Left lung (tissue), 14 donors: ENCODE measurements at places on chromosomes 6 and 20. TPM values are rescaled to one million over a fixed set of nuclear protein-coding genes. Genes with fewer than 3 reads are reported as not detected.

The RTEL1 gene
- 22.3 TPM for total RNA-seq

The SLC17A2 gene
- total RNA-seq, result not detected

The SPATA25 gene
- 0.89 TPM for total RNA-seq

The SEL1L2 gene
- total RNA-seq, result not detected

The DEK gene
- total RNA-seq, result 73.8 TPM

The PEX7 gene
- 8.2 TPM for total RNA-seq

The CCDC28A gene
- 28.4 TPM for total RNA-seq

The MAP1LC3A gene
- total RNA-seq, result 68.8 TPM

The KCNQ2 gene
- not detected for total RNA-seq

DNA sequence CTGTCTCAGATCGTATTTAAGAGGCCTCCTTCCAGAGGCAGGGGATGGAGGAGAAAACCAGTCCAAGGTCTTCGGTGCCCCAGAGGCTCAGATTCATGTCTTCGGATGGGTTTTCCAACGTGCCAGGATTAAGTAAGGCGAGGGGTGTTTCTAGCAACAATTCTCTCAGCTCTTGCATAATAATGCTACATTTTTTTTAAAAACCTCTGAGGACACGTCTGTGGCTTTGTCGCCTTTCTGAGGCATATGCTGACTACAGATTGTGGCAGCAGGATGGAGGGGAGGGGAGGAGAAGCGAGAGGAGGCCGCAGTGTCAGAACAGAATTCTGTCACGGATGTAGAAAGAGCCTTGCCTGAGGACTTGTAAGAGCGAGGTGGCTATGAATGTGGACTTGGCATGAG is 17.7 kb upstream of the CCDC167 start:
- no peak for DNase-seq

DNA sequence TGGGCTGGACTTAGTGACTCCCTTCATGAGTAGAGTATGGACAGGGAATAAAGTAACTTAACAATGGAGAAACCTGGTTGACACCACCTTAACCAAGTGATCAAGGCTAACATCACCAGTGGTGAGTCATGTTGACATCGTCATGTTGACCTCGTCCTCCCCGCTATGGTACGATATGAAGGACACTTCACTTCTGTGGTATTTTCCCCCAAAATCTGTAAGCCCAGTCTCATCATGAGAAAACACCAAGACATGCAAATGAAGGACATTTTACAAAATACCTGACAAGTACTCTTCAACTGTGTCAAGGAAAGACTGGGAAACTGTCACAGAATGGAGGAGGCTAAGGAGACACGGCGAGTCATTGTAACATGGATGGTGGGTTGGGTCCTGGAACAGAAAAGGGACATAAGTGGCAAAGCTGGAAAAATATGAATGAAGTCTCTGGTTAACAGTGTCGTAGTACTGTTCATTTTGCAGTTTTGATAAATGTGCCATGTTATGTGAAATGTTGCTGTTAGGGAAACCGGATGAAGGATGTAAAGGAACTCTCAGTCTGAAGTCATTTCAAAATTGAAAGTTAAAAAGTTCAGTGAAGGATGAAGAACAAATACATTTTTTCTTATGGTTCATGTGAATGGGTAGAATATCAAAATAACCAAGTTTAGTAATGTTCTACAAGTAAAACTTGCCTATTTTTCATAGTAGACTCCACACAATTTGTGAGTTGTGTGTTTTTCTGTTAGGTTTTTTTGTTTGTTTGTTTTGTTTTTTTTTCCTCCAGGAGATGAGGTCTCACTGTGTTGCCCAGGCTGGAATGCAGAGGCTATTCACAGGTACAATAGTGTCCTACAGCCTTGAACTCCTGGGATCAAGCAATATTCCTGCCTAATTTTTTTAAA is 247.5 kb downstream of the TMEM242 start:
- DNase-seq, result no peak

DNA sequence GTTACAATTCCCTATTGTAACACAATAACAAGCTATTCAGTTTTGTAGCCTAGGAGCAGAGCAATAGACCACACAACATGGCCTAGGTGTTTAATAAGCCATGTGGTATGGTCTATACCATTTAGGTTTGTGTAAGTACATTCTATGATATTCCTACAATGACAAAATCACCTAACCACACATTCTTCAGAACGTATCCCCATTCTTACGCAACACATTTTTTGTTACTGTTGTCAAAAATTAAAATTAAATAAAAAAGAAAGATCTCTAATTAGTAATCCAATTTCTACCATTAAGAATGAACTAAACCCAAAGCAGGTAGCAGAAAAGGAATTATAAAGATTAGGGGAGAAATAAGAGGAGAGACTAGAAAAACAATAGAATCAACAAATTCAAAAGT is 44.0 kb downstream of the RANBP9 start:
- DNase-seq, result no peak

- no peak for DNase-seq
Measured at GRCh38 chr6:44925100-44925739, 402.9 kb upstream of the RUNX2 start.

DNA sequence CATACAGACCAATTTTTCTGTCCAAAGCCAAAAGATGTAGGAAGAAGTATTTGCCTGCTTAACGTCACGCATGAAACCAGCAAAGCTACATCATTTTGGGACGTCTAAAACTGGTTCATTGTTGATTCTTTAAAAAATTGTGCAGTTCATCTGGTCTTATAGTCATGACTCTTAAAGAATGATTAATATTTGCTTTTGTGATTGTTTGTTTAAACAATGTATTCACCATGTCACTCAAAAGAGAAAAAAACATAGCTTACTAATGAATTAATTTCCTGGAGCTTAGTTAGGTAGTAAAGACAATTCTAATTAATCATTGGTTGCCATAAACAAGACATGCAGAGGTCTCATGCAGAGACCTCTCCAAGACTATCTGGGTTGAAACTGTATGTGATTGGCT is 157.3 kb downstream of the RPS12 start:
- DNase-seq, result no peak

- DNase-seq, result no peak
Measured at GRCh38 chr20:38950254-38950653, 11.9 kb upstream of the DHX35 start.

GRCh38 chr6:11366183-11366933 is 133.9 kb upstream of the NEDD9 start:
- DNase-seq, result no peak

DNA sequence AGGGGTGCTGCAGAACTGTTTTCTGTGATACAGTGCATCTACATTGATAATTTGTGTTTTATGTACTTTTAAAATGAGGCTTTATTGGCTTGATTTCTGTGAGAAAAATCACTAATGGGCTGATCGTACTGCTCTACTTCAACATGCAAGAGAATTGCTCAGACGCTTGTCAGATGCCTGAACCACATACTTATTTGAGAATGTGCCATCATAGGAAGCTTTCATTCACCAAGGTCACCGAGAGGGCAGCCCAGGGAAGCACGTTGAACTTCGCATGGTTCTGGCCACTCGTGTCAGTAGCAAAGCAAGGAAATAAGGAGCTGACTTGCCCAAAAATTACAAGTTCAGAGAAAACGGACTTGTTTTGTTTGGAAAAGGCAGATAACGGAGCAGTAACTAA is 168.5 kb upstream of the AKAP12 start:
- DNase-seq, result no peak

DNA sequence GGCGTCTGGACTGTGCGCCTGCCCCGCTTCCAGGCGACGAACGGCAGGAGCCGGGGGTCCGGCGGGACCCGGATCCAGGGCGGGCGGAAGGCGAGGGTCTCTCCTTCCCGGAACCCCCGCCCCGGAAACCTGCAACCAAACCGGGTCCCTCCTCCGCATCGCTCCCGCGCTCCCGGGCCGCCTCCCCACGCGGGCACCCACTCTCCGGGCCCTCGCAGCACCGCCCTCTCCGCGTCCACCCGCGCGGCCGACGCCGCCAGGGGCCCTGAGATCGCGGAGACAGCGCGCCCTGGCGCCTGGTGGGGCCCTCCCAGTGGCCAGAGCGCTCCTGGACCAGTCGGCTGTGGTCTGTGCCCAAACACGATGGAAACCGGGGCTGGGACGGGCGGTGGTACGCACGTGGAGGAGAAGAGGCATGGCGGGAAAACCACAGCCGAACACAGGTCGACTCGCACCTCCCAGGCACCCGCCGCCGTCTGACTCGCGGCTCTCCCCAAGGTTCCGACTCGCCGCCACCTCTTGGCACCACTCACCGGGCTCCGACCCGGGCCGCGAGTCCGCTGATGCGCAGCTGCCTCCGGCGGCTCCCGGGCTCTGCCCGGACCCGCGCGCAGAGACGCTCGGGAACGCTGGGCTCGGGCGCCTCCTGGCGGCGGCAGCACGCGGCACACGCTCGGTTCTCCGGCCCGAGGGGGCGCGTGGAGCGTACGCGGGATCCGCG is 7.9 kb downstream of the NKX2-2 start:
- DNase-seq, result peak; percentile 61

GRCh38 chr6:46366190-46366900 is 124.9 kb downstream of the RCAN2 start:
- DNase-seq, result no peak

- DNase-seq, result no peak
Measured at GRCh38 chr6:131937226-131937625, 13.9 kb downstream of the CCN2 start.

- DNase-seq, result no peak
Measured at GRCh38 chr6:148472171-148473105, 129.8 kb downstream of the SASH1 start.

DNA sequence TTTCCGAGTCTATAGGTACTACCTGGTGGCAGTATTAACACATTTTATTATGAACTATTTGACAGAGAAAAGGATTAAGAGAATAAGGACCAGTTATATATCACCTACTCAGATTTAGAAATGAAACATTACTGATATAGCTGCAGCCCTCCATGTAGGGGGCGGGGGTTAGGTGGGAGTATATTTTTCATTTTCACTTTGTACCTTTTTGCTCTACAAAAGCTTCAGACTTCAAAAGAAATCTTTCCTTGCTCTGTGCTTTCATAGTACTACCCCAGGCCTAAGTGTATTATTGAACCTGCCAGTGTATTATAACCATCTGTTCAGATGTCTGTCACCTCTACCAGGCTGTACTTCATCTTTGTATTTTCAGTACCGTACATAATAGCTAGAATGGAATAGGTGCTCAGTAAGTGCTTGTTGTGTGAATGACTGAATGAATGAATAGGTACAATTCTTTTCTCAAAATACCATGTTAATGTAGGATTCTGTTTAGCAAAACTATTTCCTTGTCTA is 43.0 kb downstream of the CDKAL1 start:
- no peak for DNase-seq

- DNase-seq, result no peak
Measured at GRCh38 chr20:23244156-23244915, 106.3 kb upstream of the NXT1 start.

GRCh38 chr6:43812850-43813578 is 43.0 kb downstream of the VEGFA start:
- DNase-seq, result no peak

DNA sequence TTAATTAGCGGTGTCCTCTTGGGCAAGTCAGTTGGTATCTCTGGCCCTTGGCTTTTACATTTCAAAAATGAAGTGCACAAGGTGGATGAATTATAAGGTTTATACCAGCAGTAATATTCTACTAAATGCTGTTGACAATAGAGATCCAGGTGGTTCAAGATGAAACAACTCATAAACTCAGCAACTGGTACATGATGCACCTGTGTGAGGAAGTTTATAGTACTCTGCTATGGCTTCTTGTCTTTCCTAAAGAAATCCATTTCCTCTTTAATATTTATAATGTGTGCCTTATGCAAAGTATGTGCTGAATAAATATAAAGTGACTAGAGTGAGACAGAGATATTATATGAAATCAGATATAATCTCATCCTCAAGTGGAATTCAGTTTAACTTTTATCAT is 48.5 kb downstream of the ADGRG6 start:
- no peak for DNase-seq

DNA sequence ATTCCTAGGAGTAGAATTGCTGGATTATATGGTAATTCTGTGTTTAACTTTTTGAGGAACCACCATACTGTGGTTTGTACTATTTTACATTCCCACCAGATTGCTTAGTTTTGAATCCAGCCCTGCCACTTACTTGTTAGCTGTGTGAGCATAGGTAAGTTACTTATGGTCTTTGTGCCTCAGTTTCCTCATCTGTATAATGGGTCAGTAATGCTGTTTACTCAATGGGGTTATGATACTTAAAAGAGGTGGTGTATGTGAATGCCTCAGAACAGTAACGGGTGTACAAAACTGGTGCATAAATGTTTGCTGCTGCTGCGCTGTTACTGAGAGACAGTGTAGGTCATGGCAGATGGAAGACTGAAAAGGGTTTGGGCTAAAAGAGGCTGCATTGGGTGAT is 239.3 kb downstream of the NRN1 start:
- DNase-seq, result no peak

DNA sequence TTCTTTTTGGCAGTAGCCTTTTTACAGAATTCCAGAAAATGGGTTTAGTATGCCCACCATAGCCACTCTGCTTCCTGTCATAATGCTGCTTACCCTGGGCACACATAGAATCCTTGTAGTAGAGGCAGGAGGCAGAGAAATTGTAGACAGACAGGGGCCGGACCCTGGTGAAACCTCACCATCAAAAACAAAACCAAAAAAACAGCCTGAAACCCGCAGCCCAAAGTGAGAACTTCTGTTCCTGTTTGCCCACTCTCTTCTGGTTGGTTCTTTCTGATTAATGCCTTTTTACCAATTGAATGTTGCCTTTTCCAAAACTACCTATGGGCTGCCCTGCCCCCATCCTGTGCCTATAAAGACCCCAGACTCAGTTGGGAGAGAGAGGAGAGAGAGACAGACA is 188.2 kb downstream of the CDKAL1 start:
- no peak for DNase-seq

DNA sequence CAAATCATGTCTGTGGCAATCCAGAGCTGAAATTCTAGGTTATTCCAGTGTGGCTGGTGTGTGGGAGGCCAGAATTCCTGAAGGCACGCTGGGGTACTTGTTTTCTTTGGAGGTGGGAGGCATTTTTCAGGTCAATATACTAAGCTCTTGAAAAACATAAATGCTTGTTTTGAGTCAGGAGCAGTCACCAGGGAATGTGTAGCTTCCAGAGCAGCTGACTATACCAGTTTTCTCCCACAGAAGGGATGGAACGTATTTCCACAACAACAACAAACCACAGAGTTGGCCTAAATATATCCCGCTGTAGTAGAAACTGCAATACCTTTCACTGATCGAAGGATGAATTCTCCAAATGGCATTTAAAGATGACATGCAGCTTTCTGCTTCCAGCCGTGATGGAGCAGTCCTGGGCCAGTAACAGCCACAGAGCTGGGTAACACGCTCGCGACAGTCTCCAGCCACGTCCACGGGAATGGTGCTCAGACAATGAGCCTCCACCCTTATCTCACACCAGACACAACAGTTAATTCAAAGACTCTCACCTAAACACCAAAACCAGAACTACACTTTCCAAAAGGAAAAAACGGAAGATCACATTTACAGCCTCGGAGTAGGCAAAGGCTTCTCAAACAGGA is 23.2 kb downstream of the CHRNA4 start:
- DNase-seq, result no peak

DNA sequence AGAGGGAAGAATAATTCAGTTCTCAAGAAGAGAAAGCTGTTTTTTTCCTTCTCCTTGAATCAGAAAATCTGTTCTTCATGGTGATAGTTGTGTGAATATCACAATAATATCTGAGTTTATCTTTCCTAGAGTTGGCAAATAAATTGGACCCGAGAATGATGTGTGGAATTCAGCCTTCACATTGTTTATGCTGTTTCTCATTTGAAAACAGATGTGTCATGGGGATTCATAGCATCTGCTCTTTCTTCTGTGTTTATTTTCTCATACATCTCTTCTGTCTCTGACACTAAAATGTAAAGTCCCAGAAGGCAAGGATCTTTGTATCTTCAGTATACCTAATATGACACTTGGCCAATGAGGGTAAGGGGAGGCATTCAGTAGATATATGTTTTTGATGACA is 103.6 kb upstream of the SGK1 start:
- no peak for DNase-seq

- DNase-seq, result no peak
Measured at GRCh38 chr6:10463491-10464481, 48.9 kb upstream of the TFAP2A start.
